Kidney epithelial cell (primary cell): ENCODE measurements at places on chromosomes 5 and 9.

GRCh38 chr5:84370176-84370575, 14.5 kb downstream of the EDIL3 start:
- no peak for DNase-seq

GRCh38 chr9:86614871-86615849, 260.9 kb upstream of the TUT7 start:
- no peak for DNase-seq

GRCh38 chr5:180173875-180174586, 35.0 kb downstream of the RASGEF1C start:
- peak; percentile 47 for DNase-seq

GRCh38 chr5:172642051-172642409, 967 bp downstream of the NEURL1B start:
- DNase-seq = no peak

- DNase-seq = no peak
Measured at GRCh38 chr5:168423478-168423877, 62.8 kb upstream of the RARS1 start.

DNA sequence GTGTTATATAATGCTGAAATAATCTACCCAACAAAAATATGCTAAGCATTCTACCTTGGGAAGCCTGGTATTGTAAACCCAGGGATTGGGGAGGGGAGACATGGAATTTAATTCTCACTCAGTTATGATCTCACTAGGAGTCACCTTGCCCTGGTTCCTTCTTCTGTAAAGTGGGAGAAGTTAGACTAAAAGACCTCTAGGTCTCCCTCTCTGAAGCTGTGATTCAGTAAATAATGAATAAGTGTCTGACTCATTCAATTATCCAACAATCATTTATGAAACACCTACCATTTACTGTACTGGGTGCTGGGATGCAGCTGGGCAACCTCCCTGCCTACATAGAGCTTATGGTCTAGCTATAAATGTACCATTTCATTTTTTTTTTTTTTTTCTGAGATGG, 20.2 kb upstream of the SPARC start:
- DNase-seq = no peak

- no peak for DNase-seq
Measured at GRCh38 chr9:2299156-2299842, 284.2 kb downstream of the SMARCA2 start.

GRCh38 chr9:13809401-13809800, 504.5 kb downstream of the NFIB start:
- DNase-seq = no peak

- peak; percentile 85 for DNase-seq
Measured at GRCh38 chr9:87594194-87594593, 96.5 kb downstream of the DAPK1 start.

DNA sequence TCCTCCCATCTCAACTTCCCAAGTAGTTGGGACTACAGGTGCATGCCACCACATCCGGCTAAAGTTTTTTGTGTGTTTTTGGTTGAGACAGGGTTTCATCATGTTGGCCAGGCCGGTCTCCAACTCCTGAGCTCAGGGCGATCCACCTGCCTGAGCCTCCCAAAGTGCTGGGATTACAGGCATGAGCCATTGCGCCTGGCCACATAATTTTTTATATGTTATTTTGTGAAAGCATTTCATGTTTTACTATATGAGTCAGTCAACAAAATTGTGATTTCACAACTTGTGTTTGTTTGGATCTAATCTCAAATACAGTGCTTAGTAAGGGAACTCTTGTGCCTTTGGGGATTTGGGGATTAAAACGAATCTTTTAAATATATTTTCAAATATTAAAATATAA, 20.0 kb upstream of the FAM120AOS start:
- DNase-seq = no peak

- DNase-seq = no peak
Measured at GRCh38 chr5:36537724-36538123, 68.7 kb upstream of the SLC1A3 start.

DNA sequence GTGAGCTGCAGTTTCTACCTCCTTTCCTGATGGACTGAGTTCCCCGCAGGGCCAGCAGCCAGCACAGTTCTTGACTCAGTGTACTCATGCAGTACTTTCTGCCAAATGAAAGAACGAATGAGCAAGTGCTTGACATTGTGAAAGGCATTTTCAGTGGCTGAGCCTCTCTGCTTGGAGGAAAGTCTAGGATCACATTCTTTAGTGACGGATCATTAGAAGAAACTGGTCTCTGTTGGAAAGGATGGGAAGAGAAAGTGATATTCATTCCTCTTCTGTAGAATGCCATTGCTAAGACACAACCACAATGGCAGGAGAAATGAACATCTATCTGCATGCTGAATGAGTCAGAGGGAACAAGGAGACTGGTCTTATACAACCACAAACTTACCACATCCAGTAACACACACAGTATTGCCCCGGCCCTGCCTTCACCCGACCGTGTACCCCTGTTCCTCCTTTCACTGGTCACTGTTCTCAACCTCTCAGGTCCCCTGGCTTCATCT, 206.9 kb downstream of the CRB2 start:
- peak; percentile 69 for DNase-seq

GRCh38 chr5:119019949-119020348, 31.6 kb upstream of the DTWD2 start:
- no peak for DNase-seq

GRCh38 chr9:137760426-137760825, 117.2 kb upstream of the CACNA1B start:
- DNase-seq = no peak

- no peak for DNase-seq
Measured at GRCh38 chr9:100441911-100442361, 15.0 kb downstream of the MSANTD3 start.

DNA sequence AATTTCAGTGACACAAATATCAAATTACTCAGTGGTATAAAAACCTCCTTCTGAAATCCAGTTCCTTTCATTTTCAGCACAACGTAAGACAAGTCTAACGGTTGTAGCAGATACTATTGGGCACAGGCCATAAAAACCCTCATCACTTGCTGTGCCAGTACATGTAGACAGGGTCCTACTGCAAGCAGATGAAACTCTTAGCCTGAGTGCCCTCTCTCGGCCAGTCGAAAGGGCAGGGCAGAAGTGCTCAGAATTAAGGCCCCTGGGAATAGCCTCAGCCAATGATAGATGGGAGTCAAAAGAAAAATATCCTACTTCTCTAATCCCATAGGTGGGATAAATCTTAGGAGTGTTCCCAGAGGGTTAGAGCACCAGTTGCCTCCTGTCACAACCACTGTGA, 168.5 kb upstream of the FER start:
- no peak for DNase-seq

GRCh38 chr5:134649163-134649835, 714 bp downstream of the SEC24A start:
- no peak for DNase-seq

GRCh38 chr5:75031366-75031765, 21.0 kb downstream of the GCNT4 start:
- DNase-seq = no peak

DNA sequence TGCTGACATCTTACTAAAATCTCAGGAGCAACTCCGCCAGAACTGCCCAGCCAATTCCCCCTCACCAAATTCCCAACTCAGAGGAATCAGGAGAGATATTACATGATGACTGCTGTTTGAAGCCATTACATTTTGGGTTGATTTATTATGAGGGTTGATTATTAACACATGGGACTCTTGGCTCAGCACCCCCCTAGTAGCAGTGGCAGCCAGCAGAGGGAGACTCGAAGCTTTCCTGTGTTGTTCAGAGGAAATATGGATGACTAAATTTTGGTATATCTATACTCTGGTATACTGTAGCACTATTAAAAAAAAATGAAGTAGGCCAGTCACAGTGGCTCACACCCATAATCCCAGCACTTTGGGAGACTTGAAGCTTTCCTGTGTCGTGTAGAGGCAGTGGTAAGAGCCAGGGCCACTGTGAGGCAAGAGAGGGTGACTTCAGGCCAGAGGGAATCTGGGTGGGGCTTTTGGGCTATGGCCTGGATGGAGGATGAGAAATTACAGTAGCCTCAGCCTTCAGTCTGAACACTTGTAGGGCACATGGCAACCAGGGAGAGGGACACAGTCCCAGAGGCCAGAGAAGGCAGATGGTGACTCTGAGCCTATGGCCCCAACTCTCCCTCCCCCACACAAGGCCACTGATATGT, 111.4 kb downstream of the LHX2 start:
- no peak for DNase-seq

- no peak for DNase-seq
Measured at GRCh38 chr9:96139592-96140295, 162.2 kb downstream of the HSD17B3 start.

DNA sequence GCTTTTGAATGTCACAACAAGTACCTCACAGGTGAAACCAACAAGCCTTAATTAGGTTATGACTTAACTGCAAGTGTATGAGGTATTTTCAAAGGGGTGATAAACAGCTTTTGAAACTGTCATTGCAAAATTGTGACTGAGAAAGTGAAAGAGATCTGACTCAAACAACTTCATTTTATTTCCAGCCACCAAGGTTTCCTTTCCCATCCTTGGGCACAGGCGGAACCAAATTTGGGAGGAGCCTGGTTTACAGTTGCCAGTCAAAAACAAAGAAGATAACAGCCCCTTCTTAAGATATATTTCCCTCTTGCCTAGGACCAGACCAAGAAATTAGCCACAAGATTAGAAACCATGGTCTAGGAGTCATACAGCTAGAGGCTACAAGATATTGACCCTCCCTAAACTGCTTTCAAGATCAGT, 417.1 kb downstream of the CSNK1G3 start:
- no peak for DNase-seq

DNA sequence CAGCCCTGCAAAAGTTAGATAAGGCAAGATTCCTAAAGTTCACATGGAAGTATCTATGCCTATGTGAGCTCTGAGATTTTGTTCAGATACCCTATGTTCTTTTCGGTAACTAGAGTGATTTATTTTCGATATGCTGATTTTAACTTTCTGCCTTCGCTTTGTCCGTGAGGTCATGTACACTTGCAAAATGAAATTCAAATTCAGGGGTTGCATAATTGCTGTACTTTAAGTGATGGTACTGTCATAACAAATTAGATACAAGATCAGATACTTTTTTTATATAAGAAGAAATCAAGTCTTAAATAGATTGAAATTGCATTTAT, 350 bp upstream of the ECPAS start:
- no peak for DNase-seq

DNA sequence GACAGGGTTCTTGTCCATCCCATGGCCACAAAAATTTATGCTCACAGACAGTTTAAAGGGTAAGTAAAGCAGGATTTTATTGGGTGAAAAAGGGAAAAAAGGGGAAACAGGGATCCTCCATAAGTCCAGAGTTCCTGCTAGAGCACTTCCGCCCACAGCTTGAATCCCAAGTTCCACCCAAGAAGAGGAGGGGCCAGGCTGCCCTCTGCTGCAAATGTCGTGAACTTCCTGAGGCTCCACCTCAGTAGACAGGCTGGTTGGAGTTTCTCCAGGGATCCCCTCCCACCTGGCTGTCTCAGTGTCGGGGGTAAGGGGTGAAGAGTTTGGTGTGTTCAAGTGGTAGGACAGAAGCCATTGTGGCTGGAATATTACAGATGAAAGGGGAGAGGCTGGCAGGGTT, 275.0 kb upstream of the SGCD start:
- DNase-seq = no peak

DNA sequence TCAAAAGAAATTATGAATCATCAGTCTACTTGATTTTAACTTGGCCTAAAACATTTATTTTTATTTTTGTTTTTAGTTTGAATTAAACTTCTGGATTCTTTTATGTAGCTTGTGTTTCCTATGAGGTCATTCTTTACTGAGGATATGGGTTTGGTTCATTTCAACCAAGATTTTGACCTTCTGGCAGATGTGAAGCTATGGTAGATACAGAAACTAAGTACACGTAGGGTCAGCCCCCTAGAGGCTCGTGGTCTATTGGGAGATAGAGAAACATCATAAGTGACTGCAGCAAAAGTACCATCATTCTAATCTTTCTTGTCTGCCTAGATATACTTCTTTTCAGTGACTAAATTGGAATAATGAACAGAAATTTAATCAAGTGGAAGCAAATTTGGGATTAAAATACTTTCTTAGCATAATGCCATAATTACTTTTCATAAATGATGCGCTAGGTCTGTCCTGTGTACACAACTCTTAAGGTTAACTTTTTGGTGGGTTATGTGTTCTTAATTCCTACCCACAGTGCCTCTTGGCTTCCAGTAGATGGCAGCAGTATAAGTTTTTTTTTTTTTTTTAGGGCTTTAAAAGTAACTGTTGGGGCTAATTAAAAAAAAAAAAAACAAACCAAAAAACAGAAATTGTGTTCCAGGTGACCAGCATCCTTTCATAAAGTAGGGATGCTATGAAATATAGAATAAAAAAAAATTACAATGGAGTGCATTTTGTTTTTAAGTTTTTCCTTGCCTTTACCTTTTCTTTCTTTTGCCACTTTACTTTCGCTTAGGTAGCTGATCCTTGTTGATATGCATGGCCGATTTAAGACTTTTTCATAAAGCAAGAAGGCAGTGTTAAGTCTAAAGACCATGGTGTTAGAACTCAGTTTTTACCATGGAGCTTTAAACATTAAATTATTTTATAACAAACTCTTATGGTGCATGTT, 49.9 kb downstream of the LRRTM2 start:
- no peak for DNase-seq

DNA sequence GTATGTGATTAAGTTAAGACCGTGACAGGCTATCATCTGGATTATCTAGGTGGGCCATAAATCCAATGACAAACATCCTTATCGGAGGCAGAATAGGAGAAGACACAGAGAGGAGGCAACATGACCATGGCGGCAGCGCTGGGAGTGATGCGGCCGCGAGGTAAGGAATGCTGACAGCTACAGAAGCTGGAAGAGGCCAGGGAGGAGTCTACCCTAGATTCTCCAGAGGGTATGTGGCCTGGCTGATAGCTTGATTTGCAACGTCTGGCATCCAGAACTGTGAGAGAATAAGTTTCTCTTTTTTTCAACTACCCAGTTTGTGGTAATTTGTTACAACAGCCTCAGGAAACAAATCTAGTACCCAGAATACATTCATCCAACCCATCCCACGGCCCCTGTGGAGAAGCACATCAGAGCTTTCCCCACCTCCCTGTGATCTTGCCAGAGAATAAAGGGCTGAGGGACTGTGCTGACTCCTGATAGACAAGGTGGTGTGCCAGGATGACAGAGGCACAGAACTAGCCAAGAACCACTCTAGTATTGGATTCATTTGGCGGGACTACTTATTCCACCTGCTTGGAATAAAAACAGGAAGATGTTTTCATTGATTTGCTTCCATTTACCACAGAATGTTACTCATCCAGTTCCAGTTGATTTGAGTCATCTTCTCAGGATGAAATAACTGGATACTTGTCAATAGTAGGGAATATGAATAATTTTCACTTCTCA, 187.4 kb downstream of the MAN2A1 start:
- DNase-seq = no peak
